ENCODE measurements at places on chromosomes 2 and 18.

DNA sequence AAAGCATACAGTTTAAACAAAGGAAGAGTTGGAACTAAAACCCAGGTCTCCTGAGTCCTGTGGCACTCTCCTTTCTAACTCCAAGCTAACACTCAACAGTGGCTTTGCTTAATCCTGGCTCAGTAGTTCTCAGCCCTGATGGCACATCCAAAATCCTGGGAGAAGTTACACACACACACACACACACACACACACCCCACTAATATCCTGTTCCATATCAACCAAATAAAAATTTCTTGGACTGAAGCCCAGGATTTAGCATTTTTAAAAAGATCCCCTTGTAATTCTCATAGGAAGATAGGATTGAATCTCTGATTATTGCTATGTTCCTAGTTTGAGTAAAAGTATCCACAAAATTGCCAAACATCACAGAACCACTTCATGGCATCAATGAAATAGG lies 136.1 kb upstream of the RIOK3 start:
- DNase-seq, result no peak

DNA sequence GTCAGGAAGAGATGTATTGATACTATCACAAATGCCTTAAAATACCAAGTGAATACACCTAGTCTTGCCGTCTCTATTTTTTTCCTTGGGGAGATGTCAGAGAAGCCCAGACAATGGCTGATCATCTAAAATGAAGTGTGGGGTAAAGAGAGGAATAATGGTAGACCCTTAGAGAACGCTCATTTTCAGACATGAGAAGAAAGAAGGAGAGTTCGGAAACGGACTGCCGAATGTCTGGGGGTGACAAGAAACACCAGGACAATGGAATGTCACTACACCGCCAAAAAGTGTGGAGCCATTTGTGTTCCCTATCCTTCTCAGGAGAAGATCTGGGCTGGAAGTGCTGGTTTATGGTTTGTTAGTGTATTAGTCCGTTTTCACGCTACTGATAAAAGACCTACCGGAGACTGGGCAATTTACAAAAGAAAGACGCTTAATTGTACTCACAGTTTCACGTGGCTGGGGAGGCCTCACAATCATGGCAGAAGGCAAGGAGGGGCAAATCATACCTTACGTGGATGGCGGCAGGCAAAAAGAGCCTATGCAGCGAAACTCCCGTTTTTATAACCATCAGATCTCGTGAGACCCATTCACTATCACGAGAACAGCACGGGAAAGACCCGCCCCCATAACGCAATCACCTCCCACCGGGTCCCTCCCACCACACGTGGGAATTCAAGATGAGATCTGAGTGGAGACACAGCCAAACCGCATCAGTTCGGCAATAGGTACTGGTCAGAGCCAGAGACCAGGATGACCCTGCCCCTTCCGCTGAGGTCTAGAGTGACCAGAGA lies 743.7 kb downstream of the GALR1 start:
- no peak for DNase-seq

DNA sequence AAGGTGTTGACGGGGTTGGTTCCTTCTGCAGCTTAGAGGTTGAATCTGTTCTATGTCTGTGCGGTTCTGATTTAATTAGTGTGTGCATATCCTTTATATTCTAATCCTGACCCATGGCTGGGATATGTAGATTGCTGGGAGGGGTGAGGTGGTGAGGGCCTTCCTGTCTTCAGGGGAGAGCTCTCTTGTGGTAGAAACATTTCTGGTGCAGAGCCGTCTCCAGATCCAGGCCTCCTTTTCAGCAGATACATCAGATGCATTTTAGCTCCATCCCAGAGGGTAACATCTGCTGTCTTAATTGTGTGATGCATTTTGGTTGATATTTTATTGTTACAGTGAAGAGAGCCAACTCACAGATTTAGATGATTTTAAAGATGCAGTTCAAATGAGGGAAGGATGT lies 227.8 kb downstream of the AGAP1 start:
- no peak for DNase-seq

DNA sequence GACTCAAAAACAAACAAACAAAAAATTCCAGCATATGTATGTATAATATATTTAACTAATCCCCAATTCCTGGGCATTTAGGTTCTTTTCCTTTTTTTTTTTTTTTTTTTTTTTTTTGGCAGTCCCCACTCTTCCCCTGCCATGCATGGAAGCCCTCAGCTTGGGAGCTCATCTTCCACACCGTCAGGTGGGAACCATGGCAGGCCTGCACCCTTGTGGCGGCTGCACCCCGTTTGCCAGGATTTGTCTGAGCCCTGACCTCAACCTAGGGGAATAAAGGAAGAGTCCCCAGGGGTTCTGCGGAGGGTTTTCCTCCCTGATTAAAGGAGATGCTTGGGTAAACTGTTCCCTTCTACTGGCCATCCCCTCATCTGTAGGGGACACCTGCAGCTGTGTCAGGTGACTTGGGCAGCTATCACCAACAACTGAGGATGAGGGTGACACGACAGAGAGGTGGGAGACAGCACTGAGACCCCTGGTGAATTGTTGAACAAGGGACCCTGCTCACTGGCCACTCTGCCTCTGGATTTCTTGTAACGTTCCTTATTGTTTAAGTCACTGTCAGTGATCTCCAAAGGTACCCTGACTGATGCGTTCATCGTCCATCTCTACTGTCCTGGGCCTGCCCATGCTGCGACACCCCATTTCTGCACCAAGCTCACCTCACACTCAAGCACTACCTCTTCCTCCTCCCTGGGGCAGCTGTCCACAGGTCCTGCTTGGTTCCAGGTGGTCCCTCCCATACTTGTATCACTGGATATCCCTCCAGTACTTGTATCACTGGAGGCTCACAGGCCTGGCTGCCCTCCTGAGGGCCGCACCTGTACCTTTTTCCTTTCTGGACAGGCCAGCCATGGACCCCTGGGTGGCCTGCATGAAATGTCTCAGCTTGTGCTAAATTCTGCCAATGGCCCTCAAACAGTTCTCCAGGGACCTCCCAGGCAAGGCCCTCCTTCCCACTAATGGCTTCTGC lies 14.5 kb downstream of the TMEM185B start:
- no peak for DNase-seq

DNA sequence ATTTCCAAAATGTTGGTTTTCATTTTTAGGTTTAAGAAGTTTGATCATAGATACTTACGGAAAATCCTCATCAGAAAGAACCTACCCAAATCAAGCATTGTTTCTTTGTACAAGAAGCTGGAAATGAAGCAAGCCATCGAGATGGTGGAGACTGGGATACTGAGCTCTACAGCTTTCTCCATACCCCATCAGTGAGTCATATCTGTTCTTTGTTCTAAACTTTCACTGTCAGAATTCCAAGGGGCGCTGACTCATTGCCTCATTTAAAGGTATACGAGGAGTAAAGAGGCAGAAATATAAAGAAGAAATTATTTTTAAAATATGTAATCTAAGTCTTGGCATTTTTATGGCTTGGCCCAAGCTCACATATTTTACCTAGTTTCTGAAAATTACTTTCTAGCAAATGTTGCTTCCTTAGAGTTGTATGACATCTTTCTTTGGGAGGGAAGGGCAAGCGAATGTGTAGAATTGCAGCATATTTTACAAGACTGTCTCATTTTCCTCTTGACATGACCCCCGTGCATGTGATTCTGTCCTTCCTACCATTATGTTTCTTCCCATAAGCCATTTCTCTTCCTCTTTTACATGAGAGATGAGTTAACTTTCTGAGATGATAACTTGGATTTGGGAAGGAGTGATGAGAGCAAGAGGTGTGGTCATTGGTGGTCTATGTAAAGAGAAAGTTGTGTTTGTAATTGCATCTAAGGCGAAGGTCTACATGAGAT lies 41.2 kb downstream of the SLC9A4 start:
- peak; percentile 90 for DNase-seq

- DNase-seq, result no peak
Measured at GRCh38 chr2:20747317-20747716, 75.6 kb downstream of the LDAH start.

DNA sequence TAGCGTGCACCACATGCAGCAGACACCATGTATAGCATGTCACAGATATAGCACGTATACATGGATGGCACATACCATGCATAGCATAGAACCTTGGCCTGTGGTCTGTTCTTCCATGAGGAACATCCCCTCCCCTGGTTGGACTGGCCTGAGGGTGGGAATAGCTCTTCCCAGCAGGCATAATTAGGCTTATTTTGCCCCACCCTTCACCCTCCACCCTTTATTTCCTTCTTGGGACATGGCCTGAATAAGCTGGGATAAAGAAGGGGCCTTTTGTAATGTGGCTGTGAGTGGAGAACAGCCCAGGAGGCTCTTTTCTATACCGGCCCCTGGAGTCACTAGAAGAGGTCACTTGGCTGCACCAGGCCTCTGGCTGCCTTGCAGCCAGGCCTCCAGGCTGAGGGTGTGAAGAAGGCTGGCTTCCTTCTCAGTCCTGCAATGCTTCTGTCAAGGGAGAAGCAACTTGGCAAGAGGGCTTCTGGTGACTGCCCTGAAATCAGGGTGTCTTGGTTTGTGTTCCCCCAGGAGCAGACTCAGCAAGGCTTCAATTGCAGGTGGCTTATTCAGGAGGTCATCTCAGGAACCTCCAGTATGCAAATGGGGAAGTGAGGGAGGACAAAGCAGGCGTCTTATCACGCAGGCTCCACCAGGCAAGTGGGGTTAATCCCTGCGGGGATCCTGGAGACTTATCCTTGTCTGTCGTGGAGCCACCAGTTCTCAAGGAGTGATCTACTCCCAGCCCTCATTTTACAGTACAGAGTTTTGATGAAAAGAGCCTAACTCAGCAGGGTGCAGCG lies 68.2 kb downstream of the HS6ST1 start:
- no peak for DNase-seq

GRCh38 chr18:79523736-79524180 lies 128.0 kb downstream of the NFATC1 start:
- DNase-seq, result no peak

DNA sequence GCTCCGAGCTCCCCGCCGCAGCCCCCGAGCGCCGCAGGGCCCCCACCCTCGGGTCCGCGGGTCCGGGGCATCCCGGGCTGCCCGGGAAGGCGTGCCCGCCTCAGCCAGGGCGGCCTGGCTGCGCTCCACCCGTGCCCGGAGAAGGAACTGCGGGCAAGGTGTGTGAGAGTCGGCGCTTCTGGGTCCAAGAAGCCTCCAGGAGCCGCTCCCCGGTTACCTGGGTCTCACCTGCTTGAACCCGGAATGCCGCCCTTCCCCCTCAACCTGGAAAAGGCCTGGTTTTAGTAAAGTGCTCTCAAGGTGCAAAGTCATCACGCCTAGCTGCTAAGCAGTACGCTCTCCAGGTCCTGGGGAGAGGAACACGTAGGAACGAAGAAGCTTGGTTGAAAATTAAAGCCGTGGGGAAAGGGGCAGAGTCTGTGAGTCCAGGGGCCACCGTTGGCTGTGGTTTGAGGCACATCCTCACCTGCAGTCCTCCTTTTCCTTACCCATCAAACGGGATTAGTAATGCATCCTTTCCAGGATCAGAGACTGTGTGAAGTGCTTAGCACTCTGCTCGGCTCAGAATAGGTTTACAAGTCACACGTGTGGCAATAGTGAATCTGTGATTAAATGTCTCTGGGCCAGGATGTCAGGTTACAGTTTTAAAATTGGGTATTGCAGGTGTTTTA lies 1.2 kb downstream of the ASAP2 start:
- peak; percentile 28 for DNase-seq

DNA sequence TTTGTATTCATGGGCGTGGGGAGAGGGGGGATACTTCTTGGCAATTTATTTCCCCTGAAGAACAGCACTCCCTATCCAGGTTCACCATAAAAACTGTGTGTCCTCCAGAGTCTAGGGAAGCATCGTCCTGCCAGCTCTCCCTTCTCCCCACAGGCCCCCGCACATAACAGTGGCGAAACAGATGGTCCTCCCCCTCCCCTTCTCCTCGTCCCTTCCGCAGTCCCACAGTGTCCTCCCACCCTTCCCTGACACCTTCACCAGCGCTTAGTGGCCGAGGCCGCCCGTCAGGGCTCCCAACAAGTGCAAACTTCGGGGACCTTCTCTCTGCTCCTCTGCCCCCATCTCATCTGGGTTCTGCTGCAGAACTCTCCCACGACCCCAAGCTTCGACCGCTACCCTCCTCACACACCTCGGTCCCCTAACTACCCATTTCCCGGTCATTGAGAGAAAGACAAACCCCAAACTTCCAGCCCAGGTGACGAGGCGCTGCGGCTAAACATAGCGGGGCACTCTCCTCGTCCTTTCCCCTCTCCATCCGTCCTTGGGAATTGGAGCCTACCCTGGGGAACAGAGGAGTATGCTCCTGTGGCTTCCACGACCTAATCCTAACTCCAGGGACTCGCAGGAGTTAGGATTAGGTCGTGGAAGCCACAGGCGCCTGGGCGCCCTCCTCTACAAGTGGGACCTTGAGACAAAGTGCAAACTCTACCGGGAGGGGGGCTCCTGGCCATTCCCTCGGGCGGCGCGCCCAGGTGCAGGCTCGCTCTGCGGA lies 971 bp downstream of the ZNF385B start:
- DNase-seq, result no peak

DNA sequence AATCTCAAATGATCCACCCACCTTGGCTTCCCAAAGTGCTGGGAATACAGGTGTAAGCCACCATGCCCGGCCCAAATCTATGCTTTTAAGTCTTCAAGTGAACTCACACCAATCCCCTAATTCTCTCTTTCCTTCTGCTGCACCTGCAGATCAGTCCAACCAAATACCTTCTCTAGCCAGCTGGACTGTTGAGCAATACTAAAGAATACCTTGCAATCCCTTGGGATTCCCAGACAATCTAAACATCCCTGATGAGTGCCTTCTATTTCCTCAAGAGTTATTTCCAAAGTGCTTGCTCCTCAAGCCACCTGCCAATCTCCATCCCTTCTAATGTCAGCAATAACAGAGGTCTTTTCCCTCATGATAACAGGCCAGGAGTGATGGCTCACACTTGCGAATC lies 48.6 kb downstream of the SF3B1 start:
- DNase-seq, result no peak

GRCh38 chr2:179861027-179861415 lies 391 bp downstream of the ZNF385B start:
- DNase-seq, result no peak

- DNase-seq, result no peak
Measured at GRCh38 chr18:934518-935133, 30.0 kb downstream of the ADCYAP1 start.

DNA sequence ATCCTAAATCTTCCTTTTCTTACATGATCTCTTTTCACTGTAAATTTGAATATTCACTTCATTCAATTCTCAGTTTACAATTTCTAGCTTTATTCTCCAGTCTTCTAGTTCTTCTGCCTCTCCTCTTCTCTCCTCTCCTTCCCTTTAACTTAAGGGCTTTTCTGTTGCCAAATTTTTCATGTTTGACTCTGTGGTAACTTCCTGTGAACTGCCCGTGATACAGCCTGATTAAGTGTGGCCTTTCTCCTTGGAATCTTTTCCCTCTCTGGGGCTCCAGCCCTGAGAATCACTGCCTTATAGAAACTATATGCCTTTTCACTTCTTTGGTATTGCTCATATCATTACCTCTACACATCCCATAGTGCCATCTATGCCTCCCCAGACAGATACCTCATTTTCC lies 1923.8 kb upstream of the CELF4 start:
- DNase-seq, result no peak

DNA sequence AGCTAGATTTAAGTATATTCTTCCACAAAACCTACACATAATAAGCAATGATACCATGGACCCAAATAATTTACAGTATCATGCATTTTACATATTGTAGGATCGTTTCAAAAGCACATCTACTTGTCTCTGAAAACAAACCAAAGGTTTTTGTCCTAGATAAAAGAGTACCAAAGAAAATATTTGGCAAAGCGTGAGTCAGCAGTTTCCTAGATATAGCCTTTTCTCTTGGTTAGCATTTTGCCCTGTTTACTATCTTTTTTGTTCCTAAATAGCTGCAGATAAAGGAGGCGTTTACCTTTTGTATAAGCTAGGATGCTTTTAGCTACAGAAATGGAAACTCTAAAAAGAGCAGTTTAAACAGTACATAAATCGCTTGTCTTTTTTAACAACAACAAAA lies 305.8 kb upstream of the GULP1 start:
- DNase-seq, result no peak
